Uterine smooth muscle cell (primary cell): ENCODE measurements at places on chromosomes 6 and 20. TPM values are rescaled to one million over a fixed set of nuclear protein-coding genes. Genes with fewer than 3 reads are reported as not detected.

The F13A1 gene
- total RNA-seq: under 0.01 TPM in 1 of 2 replicates, not detected in the other

The COL11A2 gene
- 0.11 and 0.12 TPM in 2 replicates for total RNA-seq

The SLC17A2 gene
- total RNA-seq: not detected in 2 replicates

The NCOA3 gene
- 24.8 and 30.2 TPM in 2 replicates for total RNA-seq

The TGM3 gene
- not detected in 2 replicates for total RNA-seq

The CFB gene
- 2.3 and 5.6 TPM in 2 replicates for total RNA-seq

The APCDD1L gene
- total RNA-seq: 1.5 and 11.0 TPM in 2 replicates

The C6orf163 gene
- 1.00 and 2.1 TPM in 2 replicates for total RNA-seq

The FLRT3 gene
- 3.8 and 5.6 TPM in 2 replicates for total RNA-seq

The PI3 gene
- total RNA-seq: not detected in 2 replicates

The NINL gene
- 10.7 and 14.4 TPM in 2 replicates for total RNA-seq

The KCNQ2 gene
- total RNA-seq: not detected in 2 replicates

The ORC3 gene
- 23.1 and 30.2 TPM in 2 replicates for total RNA-seq

The PARD6B gene
- 2.3 and 3.5 TPM in 2 replicates for total RNA-seq

The MUC21 gene
- total RNA-seq: not detected in 2 replicates

The IMPG1 gene
- 0.37 TPM in 1 of 2 replicates, not detected in the other for total RNA-seq

The ARMC2 gene
- total RNA-seq: 1.00 and 1.7 TPM in 2 replicates

The ISM1 gene
- 0.25 and 0.33 TPM in 2 replicates for total RNA-seq

The PSORS1C1 gene
- 1.00 and 1.2 TPM in 2 replicates for total RNA-seq

The ACSS1 gene
- 5.5 and 6.6 TPM in 2 replicates for total RNA-seq

The ALDH8A1 gene
- not detected in 2 replicates for total RNA-seq

The ITCH gene
- 84.3 and 117 TPM in 2 replicates for total RNA-seq

The DYNLT2 gene
- 1.5 and 2.0 TPM in 2 replicates for total RNA-seq

The ADGB gene
- total RNA-seq: not detected in 2 replicates
